Activated gamma-delta T cell treated with Interleukin-2 at 50 U/mL for 16 hours (primary cell): ENCODE measurements at places on chromosomes 13 and 19.

GRCh38 chr13:27428160-27428559 lies 3.7 kb downstream of the GTF3A start:
- no peak for DNase-seq

- DNase-seq, result no peak
Measured at GRCh38 chr13:63501702-63502101, 2086.1 kb upstream of the PCDH20 start.

- no peak for DNase-seq
Measured at GRCh38 chr19:17646441-17646840, 41.7 kb downstream of the UNC13A start.

GRCh38 chr13:59280297-59280696 lies 883.4 kb downstream of the DIAPH3 start:
- no peak for DNase-seq

DNA sequence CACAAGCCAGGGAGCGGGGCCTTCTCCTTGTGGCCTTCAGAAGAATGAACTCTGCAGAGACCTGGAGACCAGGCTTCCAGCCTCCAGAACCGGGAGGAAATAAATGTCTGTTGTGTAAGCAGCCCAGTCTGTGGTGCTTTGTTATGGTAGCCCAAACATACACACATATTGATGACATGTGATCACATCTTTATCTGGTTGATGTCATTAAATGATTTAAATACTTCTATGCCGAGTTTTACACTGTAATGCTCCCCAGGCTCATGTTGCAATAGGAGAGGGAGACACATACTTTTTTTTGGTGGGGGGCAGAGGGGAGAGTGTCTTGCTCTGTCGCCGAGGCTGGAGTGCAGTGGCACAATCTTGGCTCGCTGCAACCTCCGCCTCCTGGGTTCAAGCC lies 188.0 kb upstream of the IRS2 start:
- DNase-seq, result no peak

DNA sequence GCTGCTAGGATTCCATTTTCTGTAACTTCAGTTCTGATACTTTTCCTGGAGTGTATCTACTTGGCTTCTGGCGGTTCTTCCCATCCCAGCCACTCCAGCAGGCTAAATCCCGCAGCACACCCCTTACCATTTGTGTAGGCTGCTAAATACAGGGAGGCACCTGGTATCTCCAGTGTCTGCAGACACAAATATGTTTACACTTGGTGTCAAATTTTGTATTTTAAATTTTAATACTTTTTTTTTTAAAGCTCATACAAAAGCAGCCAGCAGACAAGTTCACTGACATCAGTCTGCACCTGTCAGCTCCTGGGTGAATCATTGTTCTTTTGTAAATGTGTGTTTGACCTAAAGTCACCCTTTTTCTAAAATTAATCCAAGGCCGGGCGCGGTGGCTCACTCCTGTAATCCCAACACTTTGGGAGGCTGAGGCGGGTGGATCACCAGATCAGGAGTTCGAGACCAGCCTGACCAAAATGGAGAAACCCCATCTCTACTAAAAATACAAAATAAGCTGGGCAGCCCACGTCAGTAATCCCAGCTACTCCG lies 3.4 kb upstream of the ZSCAN4 start:
- DNase-seq, result no peak

- no peak for DNase-seq
Measured at GRCh38 chr19:32767951-32768679, 48.5 kb downstream of the TDRD12 start.

GRCh38 chr13:74921326-74921725 lies 560.6 kb downstream of the TBC1D4 start:
- DNase-seq, result no peak

DNA sequence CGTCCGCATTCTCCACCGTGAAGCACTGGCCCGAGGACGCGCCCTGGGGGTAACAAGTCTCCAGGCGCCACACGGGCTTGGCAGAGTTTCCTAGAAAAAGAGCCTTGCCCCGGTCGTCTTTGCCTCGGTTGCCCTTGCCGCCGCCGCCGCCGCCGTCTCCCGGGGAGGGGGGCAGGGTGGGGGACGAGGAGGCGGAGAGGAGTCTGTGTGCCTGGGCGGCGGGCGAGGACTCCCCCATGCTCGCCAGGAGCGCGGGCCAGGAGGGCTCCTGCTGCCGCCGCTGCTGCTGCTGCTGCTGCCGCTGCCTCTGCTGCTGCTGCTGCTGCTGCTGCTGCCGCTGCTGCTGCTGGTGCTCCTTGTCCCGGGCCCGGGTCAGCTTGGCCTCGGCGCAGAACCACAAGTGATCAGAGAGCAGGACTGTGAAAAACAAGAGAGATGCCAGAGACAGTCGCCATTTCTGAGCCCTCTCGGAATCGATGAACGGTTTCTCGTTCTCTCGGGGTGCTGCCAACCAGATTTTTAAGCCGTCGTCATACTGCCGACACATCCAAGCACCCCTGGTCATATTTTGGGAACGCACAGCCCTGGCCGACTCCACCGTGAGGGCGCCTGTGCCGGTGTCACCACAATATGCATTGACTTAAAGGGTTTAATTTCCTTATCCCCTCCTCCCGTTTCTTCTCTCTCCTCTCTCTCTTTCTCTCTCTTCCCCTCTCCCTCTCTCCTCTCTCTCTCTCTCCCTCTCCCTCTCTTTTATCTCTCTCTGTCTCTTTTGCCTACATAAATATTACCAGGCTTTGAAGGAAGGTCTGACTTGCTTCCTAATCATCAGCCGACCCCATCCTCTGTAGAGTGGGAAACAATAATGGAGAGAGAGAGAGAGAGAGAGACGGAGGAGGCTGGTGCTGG lies 349.1 kb downstream of the LIG4 start:
- DNase-seq, result no peak

- no peak for DNase-seq
Measured at GRCh38 chr13:79349011-79349410, 57.0 kb downstream of the RBM26 start.

GRCh38 chr19:3646336-3647092 lies 19.9 kb upstream of the CACTIN start:
- no peak for DNase-seq

GRCh38 chr19:54502518-54503048 lies at the start of gene LAIR2:
LAIR2 (plus strand) TSS chr19:54502831; CDS start chr19:54502919, 88 bp downstream.
- no peak for DNase-seq

DNA sequence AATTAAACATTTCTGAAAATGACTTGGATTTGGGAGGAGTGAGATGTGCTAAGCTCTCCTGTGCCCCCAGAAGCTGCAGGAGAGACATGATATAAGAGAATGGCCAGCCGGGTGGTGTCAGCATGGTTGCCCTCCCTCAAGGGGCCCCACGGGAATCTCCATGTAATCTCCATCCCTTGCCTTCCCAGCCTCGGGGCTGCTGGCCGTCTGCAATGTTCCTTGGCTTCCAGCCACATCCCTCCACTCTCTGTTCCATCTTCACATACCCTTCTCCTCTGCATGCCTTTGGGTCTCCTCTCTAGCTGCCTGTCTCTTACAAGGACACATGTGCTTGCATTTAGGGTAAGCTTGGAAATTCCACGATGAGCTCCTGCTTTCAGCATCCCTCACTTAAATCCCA lies 172.0 kb downstream of the TSHZ3 start:
- DNase-seq, result no peak

DNA sequence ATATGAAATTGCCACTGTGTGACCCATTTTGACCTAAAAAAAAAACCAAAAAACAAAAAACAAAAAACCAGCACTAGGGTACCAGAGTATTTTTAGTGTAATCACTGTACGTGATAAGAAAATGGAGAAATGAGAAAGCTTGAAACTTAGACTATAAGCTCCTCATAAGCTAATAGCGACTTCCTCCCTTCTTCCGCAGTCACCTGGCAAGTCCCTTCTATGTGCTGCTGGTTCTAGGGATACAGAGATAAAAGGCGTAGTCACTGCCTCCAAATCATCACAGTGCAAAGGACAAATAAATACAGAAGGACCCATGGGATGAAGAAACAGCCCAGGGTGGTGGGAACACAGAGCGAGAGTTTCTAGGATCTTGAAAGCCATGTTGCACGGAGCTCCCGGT lies 190.3 kb downstream of the TM9SF2 start:
- DNase-seq, result no peak

DNA sequence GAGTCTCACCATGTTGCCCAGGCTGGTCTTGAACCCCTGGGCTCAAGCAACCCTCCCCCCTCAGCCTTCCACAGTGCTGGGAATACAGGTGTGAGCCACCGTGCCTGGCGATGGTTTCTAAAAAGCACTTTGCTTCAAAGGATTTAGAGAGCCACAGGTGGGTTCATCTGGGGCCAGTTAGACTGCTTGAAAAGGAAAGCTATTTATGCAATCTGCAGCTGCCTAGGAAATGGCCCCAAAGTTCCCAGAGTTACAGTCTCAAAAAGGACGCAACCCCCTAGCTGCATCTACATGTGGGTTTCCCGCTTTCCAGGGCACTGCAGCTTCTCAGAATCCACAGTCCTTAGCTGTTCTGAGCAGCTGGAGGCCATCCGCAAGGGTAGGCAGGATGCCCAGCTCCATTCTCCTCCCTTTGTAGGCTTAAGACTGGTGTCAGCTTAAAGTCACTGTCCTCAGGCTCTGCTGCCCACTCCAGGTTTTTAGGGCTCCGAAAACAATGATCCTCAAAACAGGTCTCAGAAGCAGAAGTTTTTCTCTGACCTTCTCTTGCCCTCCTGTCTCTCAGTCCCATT lies 41.4 kb downstream of the ZNF823 start:
- DNase-seq, result no peak

- DNase-seq, result peak; percentile 23
Measured at GRCh38 chr13:44273991-44274770, 99.4 kb upstream of the SERP2 start.

GRCh38 chr19:35905178-35905727 lies 2.8 kb downstream of the TYROBP start:
- DNase-seq, result no peak

- DNase-seq, result no peak
Measured at GRCh38 chr13:93672996-93673395, 446.4 kb downstream of the GPC6 start.

- DNase-seq, result no peak
Measured at GRCh38 chr19:19274146-19274545, 1.0 kb upstream of the TM6SF2 start.

DNA sequence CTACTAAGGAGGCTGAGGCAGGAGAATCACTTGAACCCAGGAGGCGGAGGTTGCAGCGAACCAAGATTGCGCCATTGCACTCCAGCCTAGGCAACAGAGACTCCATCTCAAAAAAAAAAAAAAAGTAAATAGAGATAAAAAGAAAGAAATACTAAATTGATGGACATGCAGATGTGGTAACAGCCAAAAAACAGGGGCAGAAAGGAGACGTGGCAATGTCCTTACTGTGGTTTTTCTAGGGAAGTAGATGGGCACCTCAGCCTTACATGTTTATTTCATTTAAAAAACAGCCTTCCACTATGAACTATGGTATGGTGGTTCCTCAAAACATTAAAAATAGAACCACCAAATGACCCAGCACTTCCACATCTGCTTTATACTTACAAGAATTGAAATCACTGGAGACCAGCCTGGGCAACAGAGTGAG lies 6.5 kb upstream of the EIF3G start:
- no peak for DNase-seq

DNA sequence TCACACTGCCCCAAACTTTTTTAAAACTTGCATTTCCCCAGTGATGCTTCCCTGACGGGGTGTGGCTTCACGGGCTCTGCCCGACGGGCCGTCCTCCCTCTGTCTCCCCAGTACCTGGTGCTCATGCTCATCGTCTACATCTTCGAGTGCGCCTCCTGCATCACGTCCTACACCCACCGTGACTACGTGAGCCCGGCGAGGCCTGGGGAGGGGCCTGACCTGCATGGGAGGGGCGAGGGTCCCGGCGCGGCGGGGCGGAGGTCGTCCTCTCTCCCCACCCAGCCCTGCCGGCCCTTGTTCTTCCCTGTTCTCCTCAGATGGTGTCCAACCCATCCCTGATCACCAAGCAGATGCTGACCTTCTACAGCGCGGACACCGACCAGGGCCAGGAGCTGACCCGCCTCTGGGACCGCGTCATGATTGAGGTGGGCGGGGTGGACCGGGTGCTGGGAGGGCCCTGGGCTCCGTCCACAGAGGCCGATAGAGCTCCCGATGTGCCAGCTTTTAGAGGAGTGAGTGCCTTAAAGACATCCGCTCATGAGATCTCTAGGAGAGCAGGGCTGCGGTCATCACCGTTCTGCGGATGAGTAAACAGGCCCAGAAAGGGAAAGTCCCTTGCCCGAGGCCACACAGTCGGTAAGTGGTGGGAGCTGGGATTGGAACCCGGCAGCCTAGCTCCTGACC lies 6.9 kb downstream of the UPK1A start:
- DNase-seq, result peak; percentile 21

DNA sequence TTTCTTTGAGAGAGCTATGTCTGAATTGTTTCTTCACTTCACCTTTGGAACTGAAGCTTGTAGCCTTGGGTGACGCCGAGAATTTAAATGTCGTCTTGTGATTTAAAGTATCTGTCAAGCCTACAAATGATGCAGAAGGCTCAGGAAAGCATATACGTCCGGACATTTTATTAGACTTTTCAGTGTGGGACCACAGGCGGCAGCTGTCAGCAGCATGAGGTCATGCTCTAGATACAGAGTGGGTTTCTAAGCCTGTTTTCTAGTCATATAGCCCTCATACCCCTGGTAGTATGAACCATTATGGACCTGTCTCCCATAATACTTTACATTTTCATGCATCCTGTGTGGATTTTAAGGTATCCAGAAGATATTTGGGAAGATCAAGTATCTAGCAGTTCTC lies 212.3 kb downstream of the ATP8A2 start:
- DNase-seq, result no peak

DNA sequence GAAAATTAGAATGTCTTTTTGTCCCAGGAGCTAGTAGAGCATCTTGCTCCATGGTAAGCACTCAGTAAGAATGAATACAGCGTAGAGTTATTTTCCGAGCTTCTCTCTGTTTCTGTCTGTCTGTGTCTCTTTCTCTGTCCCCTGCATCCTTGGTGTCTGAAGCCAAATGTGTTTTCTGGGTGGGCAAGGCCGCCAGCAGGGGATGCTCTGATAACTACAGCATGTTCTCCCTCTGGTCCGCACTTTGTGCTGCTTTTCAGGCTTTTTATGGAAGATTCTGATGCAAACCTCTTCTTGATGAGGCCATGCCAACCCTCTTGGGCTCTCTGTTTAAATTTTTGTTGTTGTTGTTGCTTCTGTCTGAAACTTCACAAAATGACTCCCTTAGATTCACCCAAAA lies 142.8 kb upstream of the UBL3 start:
- no peak for DNase-seq

GRCh38 chr19:14022469-14022868 lies 5.5 kb upstream of the RLN3 start:
- no peak for DNase-seq
